ENCODE measurements at places on chromosomes 16 and 17.

- no peak for DNase-seq
Observed at GRCh38 chr16:27406511-27407128, 4.6 kb downstream of the IL21R start.

GRCh38 chr17:73313526-73314127 lies 1.8 kb upstream of the CDC42EP4 start:
- no peak for DNase-seq

DNA sequence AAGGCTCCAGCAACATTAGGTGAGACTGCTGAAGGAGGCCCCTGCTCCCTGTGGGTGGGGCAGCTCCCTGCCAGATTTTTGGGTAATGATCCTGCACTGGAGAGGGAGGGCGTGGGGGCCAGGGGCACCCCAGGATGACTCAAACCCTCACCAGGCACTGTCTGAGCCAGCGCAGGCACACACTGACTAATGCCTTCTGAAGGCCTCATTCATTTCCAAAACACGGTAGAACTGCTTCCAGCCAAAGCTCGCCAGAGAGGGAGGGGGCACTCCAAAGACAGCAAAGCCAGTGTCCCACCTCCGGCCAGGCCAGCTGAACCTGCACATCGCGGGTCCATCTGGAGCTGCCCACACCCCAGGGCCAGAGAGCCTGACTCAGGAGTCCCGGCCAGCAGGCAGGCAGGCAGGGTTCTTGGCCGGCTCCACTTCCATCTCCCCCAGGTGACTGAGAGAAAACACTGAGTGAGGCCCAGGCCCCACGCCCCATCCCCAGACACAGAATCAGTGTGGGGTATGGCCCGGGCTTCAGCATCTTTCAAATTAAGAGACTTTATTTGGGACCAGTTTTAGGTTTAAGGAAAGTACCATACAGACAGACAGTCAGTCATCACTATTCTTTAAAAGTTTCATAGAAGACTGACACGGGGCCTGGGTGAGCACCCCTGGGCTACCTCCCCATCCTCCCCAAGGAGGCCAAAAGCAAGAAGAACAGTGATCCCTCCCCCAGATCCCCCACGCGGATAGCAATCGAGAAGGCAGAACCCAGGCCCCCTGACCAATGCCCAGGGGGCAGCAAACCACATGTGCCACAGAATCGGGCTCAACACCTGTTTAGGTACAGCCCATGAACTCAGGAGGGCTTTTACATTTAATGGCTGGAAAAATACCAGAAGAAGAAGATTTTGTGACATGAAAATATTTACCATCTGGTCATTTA lies 2.3 kb downstream of the PIEZO1 start:
- DNase-seq = no peak

- no peak for DNase-seq
Observed at GRCh38 chr17:44010966-44011647, 3.7 kb downstream of the TMEM101 start.

DNA sequence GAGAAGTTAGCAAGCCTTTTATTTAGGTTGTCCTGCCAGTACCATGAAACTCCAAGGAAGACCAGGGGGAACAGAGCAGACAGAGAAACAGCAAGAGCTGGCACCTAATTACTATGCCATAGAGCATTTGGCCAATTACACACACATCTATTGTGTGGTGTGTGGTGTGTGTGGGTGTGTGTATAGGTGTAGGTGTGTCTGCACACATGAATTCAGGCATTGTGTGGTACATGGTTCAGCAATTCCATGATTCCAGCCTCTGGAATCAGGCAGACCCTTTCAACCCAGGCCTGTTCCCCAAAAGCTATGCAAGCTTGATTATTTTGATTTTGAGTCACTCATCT lies 25.7 kb downstream of the IQCK start:
- DNase-seq = no peak

DNA sequence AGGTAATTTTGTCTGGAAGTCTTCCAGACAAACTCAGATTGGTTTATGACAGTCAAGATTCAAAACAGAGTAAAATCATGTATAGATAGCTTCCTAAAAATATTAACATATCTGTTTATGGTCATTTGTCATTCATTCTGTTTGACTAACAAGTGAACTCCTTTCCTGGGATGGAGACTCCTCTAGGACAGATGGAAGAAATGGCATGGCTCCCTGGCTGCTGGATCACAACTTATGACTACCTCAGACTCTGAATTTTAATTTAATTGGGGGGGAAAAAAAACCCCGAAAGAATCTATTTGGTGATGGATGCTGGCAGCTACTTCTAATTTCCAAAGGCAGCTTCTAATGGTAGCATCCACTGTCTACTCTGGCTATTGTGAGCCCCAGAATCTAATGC lies 34.6 kb downstream of the PHLPP2 start:
- DNase-seq = no peak

GRCh38 chr16:81617021-81617346 lies 162.1 kb upstream of the PLCG2 start:
- no peak for DNase-seq

DNA sequence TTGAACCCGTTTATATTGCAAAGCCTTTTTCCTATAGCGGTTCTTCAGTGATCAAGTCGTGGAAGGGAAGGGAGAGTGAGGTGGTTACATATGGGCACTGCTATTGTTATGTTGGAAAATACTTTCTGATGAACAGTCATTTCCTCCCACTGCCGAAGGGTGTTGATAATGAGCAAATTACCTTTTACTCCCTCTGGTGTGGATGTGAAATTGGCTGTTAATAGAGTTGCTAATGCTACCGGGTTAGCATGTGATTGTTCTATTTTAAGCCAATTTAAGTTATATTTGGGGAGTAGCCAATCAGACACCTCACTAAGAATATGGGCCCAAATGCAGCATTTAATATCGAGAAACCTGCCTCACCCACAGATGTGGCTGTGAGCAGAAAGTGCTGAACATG lies 15.6 kb upstream of the PMFBP1 start:
- DNase-seq = no peak

- no peak for DNase-seq
Observed at GRCh38 chr17:80796430-80796861, 195.2 kb upstream of the CHMP6 start.

DNA sequence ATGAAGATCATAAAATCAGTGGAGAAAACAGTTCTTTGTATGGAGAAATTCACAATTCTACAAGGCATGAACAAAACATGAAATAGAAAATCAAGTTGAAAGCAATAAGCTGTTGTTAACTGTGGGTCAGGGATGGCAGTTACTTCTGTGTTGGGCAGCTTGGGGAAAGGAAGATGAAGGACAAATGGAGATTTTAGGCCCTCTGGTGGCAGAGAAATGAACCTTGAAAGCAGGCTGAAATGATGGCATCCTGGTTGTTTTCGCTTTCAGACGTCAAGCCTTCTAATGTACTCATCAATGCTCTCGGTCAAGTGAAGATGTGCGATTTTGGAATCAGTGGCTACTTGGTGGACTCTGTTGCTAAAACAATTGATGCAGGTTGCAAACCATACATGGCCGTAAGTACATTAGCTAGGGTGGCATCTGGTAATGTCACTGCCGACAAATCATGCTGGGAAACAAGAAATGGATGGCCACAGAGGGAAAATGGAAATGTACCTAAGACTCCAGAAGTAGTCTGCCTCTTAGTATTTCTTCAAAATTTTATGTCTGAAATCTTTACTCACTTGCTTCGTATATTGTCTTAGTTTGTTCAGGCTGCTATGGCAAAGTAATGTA lies 108.9 kb downstream of the MAP2K6 start:
- peak; percentile 74 for DNase-seq

GRCh38 chr17:1521086-1521640 lies 4.8 kb upstream of the INPP5K start:
- DNase-seq = no peak

GRCh38 chr17:43114151-43114552 lies 11.0 kb downstream of the BRCA1 start:
- DNase-seq = no peak

GRCh38 chr17:40151414-40151963 lies 11.2 kb downstream of the CASC3 start:
- no peak for DNase-seq

- no peak for DNase-seq
Observed at GRCh38 chr16:12089492-12090150, 113.1 kb downstream of the SNX29 start.

DNA sequence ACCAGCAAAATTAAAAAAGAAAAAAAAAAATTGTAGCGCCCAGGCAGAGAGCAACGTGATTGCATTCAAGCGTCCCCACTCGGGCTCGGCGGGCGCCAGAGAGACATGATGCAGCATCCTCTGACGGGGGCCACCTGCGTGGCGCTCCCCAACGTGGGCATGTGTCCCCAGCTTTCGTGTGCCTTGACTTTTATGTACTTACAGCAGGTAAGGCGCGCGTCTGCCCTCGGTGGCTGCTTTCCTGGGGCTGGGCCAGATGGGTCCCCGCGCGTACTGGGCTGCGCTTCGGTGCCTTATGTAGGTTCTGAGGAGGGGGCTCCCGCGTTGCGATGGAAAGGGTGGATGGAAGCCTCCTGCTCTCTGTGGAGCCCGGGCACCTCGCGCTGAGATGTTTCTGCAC lies 28.4 kb upstream of the RBFOX1 start:
- DNase-seq = no peak

- no peak for DNase-seq
Observed at GRCh38 chr16:11224096-11224893, 31.7 kb downstream of the SOCS1 start.

DNA sequence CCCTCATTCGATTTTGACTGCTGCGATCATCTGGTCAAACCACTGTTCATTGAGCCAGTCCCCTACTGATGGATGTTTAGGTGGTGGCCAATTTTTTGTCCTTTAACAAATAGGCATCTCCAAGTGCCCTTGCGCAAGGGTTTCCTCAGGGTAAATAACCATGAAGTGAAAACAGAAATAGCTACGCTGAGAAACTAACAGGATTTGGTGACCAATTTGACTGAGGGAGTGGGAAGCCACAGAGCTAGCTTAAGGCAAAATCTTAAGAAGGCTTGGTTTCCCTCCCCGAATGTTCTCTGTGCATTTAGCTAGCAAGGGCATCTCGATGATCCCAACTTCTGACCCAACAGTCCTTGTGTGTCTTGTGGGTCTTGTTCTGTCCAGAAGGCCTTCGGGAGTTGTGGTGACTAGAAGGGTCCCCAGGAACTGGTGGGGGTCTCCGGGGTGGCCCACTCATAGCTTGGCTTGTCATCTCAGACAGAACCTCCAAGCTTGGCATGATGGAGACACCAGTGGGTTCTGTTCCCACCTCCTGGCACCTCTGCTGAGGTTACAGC lies 117.2 kb downstream of the SOCS1 start:
- no peak for DNase-seq

GRCh38 chr17:50551433-50551815 lies 4.5 kb downstream of the SPATA20 start:
- DNase-seq = no peak

DNA sequence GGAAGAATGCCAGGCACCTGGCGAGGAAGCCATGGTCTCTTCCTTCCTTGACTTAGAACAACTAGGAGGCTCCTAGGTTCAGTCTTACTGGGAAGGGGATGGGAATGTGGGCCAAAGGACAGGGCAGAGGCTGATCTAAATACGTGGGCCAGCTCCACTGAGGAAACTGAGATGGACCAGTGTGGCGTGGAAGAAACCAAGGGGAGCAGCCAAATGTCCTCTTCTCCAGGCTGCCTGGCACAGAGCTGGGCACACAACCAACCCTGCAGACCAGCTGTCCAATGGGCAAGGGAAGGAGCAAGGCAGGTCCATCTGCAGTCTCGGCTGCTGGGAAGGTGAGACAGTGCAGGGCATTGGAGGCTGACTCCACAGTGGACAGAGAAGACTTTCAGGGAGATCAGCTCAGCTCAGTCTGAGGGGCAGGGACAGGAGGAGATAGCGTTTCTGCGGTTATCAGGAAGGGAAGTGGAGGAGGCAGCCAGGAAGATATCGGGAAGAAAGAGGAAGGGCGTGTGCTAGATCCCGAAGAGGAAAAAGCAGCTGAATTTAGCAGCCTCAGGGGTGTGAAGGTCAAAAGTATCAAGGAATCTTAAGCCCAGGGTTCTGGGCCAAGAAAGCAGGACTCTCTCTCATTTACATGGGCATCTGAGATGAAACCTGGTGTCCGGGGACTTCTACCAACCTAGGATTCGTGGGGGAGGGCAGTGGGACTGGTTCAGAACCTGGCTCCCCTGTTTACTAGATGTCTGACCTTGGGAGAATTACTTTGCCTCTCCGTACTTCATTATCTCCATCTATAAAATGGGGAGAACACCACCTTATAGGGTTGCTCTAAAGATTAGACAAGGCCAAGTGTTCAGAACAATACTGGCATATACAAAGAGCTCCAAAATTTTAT lies 1.8 kb downstream of the KIFC3 start:
- no peak for DNase-seq

GRCh38 chr16:81609323-81609892 lies 164.8 kb downstream of the CMIP start:
- DNase-seq = no peak

DNA sequence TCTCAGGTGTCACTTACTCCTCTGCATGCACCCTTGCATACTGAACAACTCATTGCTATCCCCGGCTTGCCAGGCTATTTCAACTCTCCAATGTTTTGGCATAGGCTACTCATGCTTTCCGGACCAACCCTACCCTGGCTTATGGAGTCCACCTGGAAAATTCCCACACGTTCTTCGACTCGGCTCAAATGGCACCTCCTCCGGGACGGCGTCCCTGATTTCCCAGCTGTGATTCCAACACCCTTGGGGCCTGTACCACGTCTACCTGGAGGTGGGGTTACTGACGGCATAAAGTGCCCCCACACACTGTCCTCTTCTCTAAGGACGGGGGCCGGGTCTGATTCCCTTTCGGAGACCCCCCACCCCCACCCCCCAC lies 498 bp downstream of the SMYD4 start:
- DNase-seq = no peak

DNA sequence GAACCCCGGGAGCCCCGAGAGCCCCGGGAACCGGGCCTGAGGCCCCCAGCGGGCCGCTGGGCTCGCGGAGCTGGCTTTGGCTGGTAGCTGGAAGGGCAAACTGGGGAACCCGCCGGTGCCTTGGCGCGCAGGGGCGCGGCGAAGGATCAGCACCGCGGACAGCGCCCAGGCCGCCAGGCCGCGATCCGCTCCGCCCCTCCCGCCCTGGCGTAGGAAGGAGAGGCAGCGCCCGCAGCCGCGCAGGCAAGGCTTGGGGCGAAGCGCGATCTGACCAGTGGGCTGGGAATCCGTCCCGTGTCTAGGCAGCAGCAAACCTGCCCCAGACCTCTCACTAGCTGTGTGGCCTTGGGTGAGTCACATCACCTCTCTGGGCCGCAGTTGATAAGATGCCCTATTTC lies 331 bp upstream of the CCDC92B start:
- peak; percentile 90 for DNase-seq

Data from eye (tissue), 1 donor.